ENCODE measurements at places on chromosomes 1 and 21.

- DNase-seq = no peak
These were observed 20.4 kb upstream of the WARS2 start for GRCh38 chr1:119160866-119161265.

GRCh38 chr1:50978852-50979781, 9.1 kb downstream of the CDKN2C start:
- DNase-seq = no peak

GRCh38 chr1:200319148-200319547, 90.7 kb downstream of the ZNF281 start:
- no peak for DNase-seq

GRCh38 chr1:193358419-193358818, 172.0 kb upstream of the B3GALT2 start:
- no peak for DNase-seq

DNA sequence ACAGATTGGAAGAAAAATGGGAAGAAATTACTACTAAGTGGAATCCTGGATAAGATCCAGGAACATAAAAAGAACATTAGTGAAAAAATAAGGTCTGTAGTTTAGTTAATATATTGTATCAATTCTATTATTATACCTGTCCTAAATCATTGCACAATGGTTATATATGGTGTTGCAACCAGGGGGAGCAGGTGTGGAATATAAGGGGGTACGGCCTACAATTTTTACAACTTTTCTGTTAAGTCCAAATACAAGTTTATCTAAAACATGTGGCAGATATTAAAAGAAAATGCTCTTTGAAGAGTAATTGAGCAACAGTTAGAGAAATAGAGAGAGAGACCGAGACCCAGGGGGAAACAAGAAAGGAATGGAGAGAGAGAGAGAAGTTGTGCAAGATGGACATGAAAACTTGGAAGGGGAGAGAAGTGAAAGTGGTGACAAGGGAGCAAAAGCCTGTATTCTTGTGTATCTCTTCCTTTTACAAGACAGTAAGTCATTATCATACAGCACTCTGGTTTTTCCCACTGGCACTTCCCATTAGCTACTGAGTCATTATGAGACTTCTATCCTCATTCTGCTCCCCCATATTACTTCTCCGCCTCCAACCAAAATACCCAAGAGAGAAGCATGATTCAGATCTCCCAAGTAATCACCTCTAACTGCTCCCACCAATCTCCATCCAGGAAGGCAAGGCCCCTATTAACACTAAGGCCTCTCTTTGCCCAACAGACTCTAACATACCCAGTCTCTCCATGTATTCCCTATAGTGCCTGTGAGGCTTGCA, 22.3 kb upstream of the TRAF3IP3 start:
- DNase-seq = no peak

- DNase-seq = no peak
These were observed 675 bp downstream of the MYSM1 start for GRCh38 chr1:58699011-58699762.

DNA sequence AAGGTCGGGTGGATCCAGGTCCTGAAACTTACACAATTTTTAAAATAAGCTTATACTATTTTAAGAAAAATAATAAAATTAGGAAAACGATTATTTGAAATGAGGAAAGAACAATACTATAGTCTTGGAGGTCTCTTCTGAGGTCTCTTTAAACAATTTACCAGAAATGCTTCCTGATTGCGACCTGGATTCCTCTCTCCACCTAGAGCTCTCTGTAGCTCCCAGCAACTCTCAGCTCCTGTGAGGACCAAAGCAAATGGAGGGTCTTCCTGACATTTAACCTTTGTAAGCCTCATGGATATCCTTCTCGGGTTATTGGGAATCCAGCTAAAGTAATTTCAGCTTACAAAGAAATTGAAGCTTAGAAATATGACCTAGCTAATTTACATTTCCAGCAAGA, 886 bp downstream of the BTBD8 start:
- DNase-seq = no peak

DNA sequence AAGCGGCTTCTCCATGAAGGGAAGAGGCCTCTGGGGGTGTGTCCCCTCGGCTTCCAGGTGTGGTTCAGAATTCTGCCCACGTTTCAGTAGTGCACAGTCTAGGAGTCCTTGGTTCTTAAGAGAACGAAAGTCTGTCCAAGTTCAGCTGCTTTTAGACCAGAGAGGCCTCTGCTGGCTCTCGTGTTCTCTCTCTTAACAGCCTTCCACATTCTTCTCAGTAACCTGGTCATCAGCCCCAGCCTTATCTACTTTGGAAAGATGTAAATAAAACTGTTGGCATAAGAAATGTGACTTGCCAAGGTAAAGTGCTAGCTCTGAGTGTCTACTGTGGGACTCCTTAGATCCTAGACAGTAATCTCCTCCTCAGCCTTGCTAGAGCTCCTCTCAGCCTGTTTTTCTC, 15.3 kb upstream of the STUM start:
- no peak for DNase-seq

DNA sequence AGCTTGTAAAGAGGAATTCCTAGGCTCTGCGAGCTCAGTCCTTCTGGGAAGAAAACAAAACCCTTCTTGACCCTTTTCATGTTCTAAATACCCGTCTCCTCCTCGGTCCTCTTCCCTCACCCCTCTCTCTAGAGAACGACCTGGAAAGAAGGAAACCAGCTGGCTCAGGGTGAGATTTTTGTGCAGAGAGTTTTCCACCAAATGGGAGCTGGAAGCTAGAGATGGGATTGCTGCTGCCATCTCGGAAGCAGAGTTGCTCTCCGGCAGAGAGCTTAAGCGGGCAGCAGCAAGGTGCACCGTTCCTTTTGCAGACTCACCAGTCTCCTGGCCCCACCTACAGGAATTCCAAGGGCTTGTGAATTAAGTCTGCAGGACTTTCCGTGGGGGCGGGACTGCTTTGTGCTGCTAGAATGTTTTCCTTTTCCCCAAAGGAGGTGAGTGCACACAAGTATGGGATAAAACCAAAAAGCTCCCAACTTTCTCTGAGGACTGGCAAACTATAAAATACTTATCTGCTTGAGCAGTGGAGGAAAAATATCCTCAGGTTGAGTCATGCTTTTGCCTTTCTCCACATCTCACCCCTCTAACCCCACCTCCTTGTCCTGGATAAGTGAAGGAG, 29.1 kb upstream of the KIAA0040 start:
- no peak for DNase-seq

GRCh38 chr1:81885291-81885690, 84.6 kb downstream of the ADGRL2 start:
- no peak for DNase-seq

GRCh38 chr1:48608882-48609281, 136.9 kb upstream of the SPATA6 start:
- no peak for DNase-seq

DNA sequence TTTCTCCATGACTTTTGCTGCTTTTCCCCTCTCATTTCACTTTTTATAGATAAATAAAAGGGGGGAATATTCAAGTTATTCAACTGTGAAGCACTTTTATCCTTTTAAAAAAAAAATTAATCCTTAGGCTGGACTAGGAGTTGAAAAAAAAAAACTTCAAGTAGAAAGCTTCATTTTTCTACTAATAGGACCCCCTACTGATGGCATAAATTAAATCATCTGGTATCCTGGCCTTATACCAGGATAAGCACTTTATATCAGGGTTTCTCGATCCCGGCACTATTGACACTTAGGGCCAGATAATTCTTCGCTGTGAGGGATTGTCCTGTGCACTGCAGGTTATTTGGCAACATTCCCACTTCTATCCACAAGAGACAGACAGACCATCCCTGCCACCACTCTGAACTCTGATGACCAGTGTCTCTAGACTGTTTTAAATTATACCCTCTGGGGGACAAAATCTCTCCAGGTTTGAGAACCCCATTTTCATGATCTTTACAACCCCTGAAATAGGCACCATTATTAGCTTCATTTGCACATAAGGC, 17.6 kb downstream of the USP33 start:
- no peak for DNase-seq

- DNase-seq = no peak
These were observed 86.2 kb upstream of the ZBTB18 start for GRCh38 chr1:243964915-243965314.

DNA sequence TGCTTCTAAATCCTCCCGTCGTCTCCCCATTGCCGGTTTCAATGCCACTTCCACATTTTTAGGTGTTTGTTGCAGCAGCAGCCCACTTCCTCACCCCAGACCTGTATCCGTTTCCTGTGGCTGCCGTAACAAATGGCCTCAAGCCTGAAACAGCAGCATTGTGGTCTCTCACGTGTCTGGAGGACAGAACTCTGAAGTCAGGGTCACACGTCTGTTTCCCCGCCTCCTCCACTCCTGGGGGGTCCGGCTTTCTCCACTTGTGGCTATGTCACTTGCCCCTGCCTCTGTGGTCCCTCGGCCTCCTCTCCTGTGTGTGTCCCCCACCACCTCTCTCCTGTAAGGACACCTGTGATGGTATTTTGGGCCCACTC, 21.8 kb downstream of the TRPM2 start:
- no peak for DNase-seq

DNA sequence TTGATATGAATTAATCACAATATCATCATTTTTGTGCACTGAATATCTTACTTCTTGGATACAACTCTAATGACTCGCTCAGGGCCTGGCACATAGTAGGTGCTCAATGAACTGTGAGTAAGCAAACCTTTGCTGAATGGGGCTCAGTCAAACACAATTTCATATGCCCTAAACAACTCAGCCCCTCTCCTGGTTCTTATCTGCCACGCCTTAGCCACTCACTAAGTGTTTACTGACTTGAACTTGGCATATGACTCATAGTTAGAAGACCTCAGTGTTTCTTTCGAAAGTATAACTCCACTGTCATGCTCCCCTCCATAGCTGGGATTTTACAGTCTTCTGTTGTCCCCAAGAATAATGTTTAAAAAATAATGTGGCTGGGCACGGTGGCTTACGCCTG, 4.8 kb upstream of the IFNLR1 start:
- DNase-seq = peak; percentile 68

DNA sequence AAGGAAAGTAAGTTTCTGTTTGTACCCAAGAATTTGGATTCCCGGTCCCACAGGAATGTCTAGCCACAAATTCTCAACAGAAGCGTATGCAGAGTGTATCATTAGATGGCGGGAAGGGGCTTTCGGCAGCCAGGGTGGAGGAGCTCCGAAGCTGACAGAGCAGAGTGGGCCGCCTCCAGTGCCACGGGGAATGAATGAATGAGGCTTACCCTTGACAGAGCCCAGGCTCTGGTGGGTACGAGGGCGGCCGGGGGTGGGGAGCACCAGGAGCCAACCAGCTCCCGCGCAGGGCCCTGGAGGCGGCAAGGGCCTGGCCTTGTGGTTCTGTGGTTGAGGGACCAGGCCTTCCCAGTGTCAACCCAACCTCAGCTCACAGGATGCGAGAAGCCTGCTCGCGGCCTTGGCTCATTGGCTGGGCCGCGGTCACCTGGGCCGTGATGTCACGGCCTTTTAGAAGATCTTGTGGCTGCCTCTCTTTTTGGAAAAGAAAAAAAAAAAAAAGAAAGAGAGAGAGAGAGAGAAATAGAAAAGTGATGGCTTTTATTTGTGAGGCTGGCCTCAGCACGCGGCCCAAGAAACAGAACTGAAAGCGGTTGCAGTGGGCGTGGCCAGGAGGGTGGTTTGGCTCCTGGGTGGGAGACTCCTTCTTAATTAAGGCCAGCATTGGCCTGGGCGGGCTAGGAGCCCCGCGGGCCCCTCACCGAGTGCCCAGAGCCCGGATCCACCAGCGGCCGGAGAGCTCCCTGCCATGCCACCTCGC, 34.9 kb upstream of the RUNX3 start:
- peak; percentile 98 for DNase-seq

DNA sequence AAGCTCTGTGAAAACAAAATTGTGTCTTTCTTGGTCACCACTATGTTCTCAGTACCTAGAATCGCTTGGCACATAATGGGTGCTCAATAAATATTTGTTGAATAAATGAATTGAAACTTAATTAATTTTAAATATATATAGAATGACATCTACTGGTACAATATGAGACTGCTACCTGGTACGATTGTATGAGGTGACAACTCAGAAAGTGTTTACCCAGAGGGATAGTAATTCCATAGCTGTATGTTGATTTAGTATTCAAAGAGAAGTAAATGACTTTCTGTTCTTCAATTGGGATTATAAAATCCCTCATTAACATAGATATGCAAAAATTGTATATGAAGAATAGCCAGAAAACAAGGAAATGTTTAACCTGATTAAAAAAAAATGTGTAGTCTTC, 128.7 kb downstream of the RPS6KC1 start:
- no peak for DNase-seq

DNA sequence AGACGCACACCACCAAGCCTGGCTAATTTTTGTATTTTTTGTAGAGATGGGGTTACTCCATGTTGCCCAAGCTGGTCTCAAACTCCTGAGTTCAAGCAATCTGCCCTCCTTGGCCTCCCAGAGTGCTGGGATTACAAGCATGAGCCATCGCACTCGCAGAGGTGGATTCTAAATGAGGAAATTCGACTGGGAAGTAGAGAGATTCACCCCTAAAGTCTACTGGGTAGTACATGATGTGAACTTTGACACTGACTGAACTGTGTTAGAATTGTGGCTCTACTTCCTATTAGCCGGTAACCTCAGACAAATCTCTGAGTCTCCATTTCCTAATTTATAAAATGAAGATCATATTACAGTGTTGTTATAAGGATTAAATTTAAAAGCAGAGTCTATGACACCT, 276.0 kb upstream of the NR5A2 start:
- no peak for DNase-seq

DNA sequence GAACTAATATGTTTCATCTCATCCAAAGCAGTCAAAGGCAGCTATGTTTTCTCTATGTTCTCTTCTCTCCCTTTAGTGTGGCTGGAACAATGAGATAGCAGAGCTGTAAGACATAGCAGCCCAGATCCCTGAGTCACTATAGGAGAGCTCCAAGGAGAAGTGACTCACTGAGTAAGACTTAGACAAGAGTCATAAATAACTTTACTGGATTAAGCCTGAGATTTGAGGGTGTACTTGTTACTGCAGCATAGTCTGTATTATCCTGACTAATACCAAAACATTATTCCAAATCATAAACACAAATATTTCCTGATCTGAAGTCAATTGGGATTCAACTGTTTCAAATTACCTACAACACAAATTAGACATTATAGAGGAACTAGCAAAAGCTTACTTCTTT, 3.9 kb downstream of the KRTAP19-8 start:
- no peak for DNase-seq

- no peak for DNase-seq
These were observed 71.2 kb upstream of the NRIP1 start for GRCh38 chr21:15135867-15136629.

DNA sequence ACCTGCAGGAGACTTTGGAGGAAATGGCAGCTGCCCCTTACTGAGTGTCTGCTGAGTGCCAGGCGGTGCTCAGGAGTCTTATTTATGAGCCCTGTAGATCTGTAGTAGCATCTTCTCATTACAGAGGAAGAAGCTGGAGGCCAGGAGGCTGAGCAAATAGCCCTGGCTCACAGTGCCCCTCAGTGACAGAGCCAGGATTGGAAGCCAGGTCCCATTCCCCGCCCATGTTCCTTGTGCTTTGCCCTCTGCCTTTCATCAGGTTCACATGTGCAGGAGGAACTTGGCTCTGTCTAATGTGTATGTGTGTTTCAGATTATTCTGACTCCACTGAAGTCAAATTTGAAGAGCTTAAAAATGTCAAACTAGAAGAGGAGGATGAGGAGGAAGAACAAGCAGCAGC, 21.2 kb downstream of the KDM4A start:
- no peak for DNase-seq

All from T-helper 2 cell treated with Interferon-gamma antibody and Interleukin-4, amounts not matched to agents 5 μg/mL and 100 μg/mL, for 36 hours (primary cell).